ENCODE measurements at places on chromosomes 11 and 22.

- no peak for DNase-seq
Observed at GRCh38 chr11:27398400-27398770, 35.4 kb upstream of the CCDC34 start.

GRCh38 chr22:24796056-24796455 lies 10.0 kb upstream of the SGSM1 start:
- no peak for DNase-seq

DNA sequence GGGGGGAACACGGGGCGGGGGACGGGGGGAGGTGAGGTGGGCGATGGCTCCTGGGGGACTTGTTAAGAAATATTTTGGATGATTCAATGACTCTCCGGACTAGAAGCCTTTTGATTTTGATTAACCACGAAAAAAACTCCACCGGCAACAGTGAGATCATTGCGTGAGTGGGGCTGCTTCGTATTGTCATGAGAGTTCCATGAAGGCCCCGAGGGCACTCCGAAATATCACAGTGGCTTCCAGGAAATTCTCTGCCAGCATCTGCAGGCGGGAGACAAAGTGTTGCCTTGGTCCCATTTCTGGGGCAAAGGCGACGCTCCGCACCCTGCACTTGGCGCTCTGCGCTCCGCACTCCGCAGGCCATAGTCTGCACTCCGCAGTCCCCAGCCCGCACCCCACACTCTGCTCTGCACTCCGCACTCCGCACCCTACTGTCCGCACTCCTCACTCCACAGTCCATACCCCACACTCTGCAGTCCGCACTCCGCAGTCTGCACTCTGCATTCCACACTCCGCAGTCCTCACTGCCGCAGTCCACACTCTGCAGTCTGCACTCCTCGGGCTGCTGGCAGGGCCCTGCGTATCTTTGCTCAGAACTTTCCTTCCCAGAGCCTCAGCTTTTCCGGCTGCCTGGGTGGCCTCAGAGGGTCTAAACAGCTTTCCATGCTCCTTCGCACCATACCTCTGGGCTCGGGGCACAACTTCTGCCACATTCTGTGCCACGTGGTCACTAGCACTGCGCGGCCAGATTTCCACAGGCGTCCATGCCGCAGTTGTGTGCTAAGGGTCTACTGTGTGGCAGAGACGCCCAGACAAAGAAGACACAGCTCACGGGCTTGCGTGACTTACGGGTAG lies 61.1 kb downstream of the LINC01488 start:
- DNase-seq: no peak

GRCh38 chr11:12767027-12767426 lies 92.8 kb downstream of the TEAD1 start:
- no peak for DNase-seq

- no peak for DNase-seq
Observed at GRCh38 chr11:130560000-130560780, 111.7 kb downstream of the ADAMTS15 start.

- DNase-seq: no peak
Observed at GRCh38 chr11:108713076-108713790, 48.4 kb downstream of the DDX10 start.

- no peak for DNase-seq
Observed at GRCh38 chr11:18254781-18255361, 6.4 kb upstream of the SAA2 start.

DNA sequence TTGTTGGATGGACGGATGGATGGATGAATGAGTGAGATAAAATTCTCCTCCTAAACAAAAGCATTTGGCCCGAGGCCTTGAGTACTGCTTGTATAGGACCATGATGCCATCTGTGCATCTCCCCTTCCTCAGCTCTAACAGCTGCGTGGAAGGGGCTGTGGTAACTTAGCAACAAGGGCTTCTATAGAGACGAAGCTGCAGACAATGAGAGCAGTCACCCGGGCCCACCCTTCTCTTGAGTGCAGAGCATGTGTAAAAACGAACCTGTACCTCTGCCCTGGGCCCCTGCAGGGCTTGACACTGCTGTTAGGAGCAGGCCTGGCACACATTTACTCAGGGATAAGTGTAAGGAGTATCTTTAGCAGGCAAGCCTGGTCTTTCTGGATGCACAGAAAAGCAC lies 391.5 kb downstream of the CADM1 start:
- no peak for DNase-seq

GRCh38 chr11:8315463-8315862 lies 51.8 kb upstream of the LMO1 start:
- no peak for DNase-seq

DNA sequence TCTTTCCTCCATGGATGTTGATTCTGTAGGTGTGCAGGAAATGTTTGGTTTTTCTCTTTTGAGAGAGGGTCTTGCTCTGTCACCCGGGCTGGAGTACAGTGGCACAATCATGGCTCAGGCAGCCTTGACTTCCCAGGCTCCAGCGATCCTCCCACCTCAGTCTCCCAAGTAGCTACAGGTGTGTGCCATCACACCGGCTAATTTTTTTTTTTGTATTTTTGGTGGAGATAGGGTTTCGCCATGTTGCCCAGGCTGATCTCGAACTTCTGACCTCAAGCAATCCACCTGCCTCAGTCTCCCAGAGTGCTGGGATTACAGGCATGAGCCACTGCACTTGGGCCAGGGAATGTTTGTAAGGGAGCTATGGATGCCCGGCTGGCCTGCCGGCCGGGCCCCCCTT lies 4.5 kb downstream of the PRR5 start:
- DNase-seq: no peak

DNA sequence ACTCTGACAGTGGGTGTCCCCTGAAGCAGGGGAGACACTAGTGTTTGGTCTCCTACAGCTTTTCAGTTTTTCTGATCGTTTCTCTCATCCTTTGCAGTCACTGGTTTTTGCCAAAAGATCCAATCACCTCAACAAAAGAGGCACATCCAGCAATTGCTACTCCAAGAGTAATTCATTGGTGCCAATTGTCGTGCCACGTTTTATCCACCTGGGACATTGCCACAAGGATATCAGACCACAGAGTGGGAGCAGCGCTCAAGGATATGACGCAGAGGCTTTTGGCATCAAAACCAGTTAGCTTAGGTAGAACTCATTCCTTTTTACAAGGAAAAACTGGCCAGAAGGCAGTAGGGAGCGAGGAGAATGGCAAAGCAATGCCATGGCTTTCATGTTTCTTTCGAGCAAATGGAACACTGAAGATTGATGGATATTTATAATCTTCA lies 40.9 kb upstream of the BLID start:
- no peak for DNase-seq

DNA sequence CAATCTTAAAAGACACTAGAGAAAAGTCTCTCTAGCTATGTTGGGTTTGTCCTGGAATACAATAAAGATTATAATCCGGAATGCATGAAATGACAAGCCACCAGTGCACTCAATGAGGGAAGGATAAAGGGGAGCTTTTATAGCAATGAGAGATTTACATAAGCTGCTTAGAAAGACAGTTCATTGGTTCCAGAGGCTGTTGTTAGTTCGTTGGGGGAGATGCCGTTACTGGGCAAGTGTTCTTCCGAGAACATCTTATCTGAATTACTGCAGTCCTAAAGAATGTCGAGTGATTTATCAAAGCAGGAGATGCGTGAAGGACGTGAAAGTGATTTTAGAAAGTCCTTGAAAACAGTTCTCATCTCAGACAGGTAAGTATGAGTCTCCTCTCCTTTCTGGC lies 33.6 kb downstream of the SYN3 start:
- DNase-seq: no peak
